Mesothelial cell of epicardium (in vitro differentiated cells): ENCODE measurements at places on chromosomes 1 and 21. TPM values are rescaled to one million over a fixed set of nuclear protein-coding genes. Genes with fewer than 3 reads are reported as not detected.

Gene IL10
- total RNA-seq: not detected in 3 replicates

Gene HEATR1
- 48.4 to 53.2 TPM (median 51.8 TPM) in 3 replicates for total RNA-seq

GRCh38 chr1:162081316-162081715, 11.8 kb downstream of the NOS1AP start:
- H3K4me1 ChIP-seq: no peaks in the 10 kb centered on the region
- no peaks in the 10 kb centered on the region for H3K27me3 ChIP-seq
- H3K36me3 ChIP-seq: no peaks in the 10 kb centered on the region

DNA sequence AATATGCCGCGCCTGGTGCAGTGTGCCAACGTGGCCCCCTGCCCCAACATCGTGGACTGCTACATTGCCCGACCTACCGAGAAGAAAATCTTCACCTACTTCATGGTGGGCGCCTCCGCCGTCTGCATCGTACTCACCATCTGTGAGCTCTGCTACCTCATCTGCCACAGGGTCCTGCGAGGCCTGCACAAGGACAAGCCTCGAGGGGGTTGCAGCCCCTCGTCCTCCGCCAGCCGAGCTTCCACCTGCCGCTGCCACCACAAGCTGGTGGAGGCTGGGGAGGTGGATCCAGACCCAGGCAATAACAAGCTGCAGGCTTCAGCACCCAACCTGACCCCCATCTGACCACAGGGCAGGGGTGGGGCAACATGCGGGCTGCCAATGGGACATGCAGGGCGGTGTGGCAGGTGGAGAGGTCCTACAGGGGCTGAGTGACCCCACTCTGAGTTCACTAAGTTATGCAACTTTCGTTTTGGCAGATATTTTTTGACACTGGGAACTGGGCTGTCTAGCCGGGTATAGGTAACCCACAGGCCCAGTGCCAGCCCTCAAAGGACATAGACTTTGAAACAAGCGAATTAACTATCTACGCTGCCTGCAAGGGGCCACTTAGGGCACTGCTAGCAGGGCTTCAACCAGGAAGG, 4.3 kb downstream of the GJB3 start:
- DNase-seq: no peak
- H3K27ac ChIP-seq: no peak overlapping the region
- H3K4me3 ChIP-seq: no peak overlapping the region
- peaks cover 79% of the 10 kb centered on the region for H3K27me3 ChIP-seq
- H3K36me3 ChIP-seq: no peaks in the 10 kb centered on the region

- no peak overlapping the region for H3K4me3 ChIP-seq
- H3K4me1 ChIP-seq: peaks cover 5% of the 10 kb centered on the region
- H3K27me3 ChIP-seq: peaks cover 40% of the 10 kb centered on the region
- H3K36me3 ChIP-seq: no peaks in the 10 kb centered on the region
- DNase-seq: no peak
- no peak overlapping the region for H3K27ac ChIP-seq
Observed at GRCh38 chr1:226480461-226480860, 68.1 kb upstream of the STUM start.
